Cardiac septum (tissue), 1 donor: ENCODE measurements at places on chromosomes 5 and 9.

- DNase-seq: no peak
These were observed 36.6 kb upstream of the SPTLC1 start for GRCh38 chr9:92151691-92152393.

DNA sequence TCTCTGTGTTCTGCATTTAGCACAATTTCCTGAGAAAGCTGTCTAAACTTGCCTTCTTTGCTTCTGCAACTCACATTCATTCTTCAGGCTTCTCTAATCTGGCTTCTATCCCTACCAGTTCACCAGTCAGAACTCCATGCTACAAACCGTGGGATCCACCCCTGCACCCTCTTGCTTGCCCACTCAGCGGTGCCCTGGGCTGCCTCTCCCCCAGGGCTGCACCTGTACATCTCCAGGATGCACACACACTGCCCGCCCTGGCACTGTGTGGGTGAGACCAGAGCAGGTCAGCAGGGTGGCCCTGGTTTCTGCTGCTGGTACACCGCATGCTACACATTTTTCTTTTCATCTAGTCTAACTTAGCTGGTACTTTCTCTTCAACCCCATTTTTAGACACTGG lies 127.1 kb downstream of the FANCC start:
- DNase-seq: no peak

DNA sequence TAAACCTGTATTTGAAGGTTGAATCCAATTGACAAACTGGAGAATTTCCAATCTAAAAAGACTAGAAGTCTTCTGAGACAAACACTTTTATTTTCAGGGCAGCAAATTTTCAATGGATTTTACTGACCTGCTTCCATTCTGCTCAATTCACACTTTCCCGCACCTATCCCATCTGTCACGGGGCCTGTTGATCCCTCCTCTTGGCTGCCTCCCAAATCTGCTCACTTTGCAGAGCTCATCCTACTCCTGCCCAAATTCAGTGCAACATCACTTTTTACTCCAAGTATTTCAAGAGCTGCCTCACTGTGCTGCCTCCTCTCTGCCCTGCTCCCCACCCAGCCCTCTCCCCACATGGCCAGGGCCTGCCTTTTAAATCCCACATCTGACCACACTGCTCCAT lies 35.1 kb downstream of the GOLM1 start:
- no peak for DNase-seq

- no peak for DNase-seq
These were observed 52.0 kb upstream of the KCNIP1 start for GRCh38 chr5:170451747-170452365.

DNA sequence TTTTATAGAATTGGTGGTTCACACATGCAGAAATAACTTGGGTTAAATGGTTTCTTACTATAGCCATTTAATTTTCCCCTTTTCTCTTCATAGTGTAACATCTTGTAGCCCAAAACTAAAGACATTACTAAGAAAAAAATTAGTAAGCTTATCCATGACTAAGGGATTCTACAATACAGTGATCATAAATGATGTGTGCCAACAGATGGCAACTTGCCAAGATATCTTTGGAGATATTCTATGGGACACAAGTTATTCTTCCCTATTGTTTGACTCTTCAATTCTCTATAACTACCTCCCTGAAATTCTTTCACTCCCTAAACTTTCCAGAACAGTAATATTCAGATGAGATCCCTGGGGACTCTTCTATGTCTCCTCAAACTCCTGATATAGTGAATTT lies 580.6 kb downstream of the PTPRD start:
- no peak for DNase-seq

DNA sequence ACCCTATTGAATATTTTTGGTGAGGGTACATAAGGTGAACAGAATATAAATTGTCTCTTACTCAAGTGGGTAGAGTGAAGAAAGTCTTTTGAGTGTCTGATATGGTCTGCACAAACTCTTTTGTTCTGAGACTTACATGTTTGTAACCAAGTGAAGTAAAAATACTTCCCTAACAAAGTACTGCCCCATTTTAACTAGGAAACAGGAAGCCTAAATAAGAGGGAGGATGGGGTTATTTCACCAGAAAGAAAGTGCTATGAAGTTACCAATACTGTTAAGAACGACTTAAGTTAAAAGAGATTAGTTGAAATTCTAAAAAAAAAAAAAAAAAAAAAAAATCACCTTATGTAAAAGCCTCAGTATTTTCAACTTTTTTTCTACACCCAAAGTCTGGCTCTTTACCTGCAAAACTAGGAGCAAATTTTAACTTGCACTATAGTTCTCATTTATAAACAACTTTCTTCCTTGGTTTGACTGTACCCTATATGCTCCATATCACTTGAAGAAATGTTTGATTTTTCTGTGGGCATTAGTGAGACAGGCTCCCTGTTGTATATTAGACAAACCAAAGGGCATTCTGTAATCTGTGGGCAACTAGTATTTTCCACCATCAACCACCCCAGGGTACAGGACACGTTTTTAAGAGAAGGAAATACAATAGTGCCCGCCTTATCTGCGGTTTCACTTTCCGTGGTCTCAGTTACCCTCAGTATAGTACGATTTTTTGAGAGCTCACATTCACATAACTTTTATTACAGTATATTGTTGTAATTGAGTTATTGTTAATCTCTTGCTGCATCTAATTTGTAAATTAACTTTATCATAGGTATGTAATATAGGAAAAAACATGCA lies 127.7 kb downstream of the NR3C1 start:
- no peak for DNase-seq

- DNase-seq: no peak
These were observed 66.3 kb downstream of the PRELID2 start for GRCh38 chr5:145768863-145769262.

DNA sequence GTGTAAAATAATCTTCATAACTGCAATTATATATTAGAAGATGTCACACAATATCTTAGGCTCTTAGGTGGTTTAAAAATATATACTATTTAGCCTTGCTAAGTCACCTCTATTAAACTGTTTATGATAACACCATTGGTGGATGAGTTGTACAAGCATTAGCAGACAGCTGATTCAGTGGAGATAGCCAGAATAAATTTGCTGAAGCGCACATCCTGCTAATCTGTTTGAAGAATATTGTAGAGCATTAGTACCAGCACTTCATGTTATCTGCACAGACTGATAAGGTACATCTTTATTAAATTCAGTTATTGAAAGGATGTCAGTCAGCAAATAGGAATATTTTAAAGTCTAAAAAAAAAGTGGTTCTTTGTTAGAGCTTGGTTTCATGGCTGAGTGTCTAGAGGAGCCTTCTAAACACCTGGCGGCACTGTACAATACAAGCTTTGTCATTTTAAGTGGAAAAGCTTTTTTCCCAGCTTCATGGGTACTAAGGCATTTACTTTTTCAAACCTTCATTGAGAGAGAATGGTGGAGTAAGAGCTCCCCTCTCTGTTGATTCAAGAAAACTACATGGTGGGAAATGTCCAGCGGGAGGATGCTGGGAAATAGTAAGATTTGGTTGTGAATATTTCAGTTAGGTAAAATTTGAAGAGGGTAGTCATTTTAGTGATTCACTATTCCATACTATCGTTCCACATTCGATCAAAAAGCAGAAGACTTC lies 275.1 kb downstream of the SLF1 start:
- DNase-seq: no peak

DNA sequence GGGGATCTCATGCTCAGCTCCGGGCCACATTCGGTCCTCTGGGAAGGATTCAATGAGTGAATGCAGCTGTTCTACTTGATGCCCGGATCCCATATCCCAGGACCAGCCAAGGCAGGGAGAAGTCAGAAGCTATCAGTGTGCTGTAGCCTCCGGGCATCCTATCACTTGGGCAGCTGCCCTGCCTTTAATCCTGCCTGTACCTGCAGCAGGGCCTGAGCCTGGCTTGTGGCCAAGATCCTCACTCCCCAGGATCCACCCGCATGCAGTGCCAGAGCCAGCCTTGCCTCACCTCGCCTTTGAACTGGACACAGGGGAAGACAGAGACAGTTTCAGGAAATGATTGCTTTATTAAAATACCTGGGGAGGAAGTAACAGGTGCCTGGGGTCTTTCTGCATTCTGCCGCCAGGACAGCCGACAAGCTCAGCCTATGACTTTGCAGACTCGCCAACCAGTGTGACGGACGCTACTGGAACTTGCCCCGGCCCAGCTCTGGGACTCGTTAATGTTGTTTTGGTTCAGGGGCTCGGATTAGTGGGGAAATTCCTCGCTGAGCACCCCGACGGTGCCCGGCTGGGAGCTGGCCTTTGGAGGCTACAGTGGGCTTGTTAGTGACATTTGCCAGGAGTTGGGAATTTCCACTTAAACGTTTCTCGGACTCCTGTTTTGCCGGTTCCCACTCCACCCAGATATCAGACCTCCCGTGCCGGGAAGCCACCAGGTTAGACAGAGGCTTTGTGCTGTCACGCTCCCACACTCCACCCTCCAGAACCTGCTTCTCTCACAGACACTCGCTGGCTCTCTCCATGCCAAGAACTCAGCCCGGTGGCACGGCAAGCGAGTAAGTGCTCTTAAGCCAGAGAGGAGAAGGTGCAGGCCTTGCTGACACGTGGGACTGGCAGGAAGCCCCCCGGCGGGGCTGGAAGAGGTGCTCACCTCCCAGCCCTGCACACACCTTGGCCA lies 721 bp downstream of the PTGES start:
- no peak for DNase-seq

DNA sequence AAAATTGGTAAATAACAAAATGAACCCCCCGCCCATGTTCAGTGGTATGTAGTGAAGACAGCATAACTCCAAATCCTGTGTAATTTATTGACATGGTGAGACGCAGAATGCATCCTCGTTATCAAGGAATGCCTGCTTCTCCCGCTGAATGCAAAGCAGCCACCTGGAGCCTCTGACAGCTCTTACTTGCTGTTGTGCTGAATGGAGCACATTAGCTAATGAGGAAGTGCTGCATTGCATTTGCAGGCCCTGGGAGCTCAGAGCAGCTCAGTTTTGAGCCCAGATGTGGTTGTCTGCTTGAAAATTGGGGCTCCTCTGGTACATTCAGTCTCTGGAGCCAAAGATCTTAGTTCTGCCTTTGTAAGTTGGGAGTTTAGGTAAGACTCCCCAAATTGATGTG lies 28.9 kb downstream of the PLAC8L1 start:
- no peak for DNase-seq

GRCh38 chr5:107831612-107832395 lies 161.1 kb upstream of the EFNA5 start:
- no peak for DNase-seq

DNA sequence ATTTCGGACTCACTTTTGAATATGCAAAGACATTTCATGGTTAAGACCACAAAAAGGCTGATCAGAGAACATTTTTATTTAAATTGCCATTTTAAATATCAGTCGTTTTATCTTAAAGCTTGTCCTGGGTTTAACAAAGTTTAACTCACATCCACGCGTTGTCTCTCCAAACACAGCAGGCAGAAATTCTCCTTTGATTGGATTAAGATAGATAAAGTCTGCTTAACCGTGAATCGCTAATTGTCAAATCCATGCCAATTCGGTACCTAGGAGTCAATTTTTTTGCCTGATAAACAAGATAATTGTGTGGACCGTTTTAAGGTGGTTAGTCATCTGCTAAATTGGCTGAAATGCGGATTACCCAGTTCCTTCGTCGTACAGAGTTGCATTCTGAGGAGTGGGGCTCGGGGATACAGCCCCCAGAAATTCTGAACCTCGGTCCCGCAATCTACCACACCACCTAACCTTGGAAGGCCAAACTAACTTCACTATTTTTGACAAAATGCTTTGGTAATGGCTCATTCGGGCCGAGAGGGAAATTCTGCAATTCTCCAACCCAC lies 665 bp upstream of the BTF3 start:
- DNase-seq: no peak

DNA sequence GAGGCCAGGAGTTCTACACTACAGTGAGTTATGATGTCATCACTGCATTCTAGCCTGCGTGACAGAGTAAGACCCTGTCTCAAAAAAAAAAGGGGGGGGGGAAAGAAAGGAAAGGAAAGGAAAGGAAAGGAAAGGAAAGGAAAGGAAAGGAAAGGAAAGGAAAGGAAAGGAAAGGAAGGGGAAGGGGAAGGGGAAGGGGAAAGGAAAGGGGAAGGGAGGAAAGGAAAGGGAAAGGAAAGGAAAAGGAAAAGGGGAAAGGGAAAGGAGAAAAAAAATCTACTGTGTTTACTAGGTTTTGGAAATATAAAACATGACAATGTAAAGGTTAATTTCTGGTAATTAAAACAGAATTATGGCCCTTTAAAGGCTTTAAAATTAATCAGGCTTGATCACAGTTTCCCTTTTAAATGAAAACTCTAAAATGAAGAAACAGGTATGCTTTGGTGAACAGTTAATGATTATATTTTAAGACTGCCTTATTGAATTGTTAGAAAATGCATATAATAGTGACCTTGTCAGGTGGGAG lies 131.9 kb upstream of the POU5F2 start:
- no peak for DNase-seq

GRCh38 chr9:34499076-34499475 lies 23.7 kb downstream of the ENHO start:
- DNase-seq: no peak

DNA sequence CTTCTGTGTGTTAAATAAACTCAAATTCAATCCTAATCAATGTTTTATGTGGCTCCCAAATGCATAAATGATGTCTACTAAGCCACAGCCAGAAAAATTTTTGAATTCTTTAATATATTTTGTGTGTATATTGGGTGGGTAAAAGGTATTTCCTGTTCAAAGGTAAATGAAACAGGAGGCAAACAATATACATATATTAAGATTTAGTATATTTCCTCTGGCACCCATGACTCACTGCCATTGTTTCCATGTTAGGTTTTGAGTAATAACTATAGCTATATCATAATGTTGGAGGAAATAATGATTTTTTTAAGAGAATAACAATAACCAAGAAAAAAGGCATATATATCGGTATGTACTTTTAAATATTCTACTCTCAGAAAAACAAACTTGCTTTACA lies 1071.9 kb upstream of the CDH10 start:
- DNase-seq: no peak

DNA sequence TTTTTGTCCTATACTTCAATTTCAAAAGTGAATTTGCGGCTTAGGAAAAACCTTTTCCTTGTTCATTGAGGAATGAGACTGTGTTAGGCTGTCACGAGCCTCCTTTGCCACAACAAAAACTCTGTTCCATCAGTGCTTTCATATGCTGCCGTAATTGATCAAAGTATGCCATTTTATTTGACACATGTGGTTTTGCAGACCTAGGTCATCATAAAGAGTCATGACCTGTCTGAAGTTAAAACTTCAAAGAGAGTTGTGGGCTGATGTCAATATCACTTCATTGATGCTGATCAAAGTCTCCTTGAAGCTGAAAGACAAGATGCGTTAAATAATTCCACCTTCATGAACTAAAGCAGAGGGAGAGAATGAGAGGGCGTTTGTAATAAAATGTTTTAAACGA lies 55.5 kb downstream of the SYK start:
- no peak for DNase-seq

GRCh38 chr9:101977614-101978210 lies 239.3 kb upstream of the GRIN3A start:
- no peak for DNase-seq

GRCh38 chr5:112289465-112289864 lies 129.6 kb downstream of the EPB41L4A start:
- no peak for DNase-seq

GRCh38 chr5:139739150-139739974 lies 56.2 kb upstream of the PSD2 start:
- DNase-seq: no peak
